ENCODE measurements at places on chromosomes 1 and 21.

GRCh38 chr21:34593423-34593822 lies 21.5 kb downstream of the RCAN1 start:
- peak; percentile 78 for DNase-seq

DNA sequence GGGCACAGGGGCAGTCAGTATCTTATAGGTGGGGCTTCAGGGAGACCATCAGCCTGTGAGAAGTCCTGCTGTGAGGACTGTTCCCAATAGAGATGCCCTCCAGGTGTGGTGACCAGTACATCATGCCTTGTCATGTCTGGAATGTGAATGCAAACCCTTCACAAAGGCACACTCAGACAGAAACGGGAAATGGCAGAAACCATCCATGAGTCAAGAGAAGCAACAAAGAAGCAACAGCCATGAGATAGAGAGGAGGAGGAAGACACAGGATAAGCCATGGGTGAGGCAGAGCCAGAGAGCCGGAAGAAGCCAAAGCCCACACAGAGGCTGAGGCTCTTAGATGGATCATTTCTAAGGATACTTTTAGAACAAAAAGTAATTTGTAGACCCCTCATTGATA lies 20.1 kb upstream of the ZP4 start:
- no peak for DNase-seq

DNA sequence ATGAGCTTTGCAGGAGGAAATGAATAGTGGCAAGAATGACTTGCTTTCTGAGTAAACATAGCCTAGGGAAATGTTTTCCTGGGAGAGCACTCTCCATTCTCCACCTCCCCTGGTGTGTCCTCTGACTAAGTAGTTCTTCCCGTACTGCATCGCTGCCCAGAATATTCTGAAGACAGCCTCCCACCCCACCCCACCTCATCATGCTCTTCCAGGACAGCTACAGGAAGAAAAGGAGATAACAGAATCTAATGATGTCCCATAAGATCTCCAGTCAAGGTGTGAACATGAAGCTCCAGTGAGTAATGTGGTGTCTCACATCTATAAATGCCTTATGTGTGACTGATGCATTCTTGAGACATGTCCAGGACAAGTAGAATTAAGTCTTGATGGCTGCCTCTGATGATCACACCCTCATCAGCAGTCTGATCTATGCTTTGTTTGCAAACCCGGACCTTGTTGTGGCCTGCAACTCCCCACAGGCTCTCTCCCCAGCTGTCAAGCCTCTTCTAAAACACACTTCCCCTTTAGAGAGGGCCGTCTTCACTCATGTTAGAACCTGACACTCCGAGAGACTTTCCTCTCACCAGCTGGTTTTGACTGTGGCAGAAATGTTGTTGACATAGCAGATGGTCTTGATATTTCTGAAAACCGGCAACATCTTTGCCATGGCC lies 183.0 kb downstream of the CYYR1 start:
- no peak for DNase-seq

DNA sequence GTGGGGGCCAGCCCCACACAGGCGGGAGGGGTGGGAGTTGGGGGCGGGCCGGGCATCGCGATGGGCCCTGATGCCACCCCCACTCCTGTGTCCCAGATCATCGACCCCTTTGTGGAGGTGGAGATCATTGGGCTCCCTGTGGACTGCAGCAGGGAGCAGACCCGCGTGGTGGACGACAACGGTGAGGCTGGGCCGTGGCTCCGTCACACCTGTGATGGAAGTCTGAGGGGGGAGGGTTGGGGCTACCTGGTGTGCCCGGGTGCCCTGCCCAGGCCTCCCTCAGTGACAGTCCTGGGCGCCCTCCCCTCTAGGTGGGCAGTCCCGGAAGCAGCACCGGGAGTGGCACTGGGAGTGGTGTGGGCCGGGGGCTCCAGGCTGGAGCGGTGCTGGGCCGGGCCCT lies 22.6 kb downstream of the PLCH2 start:
- no peak for DNase-seq

GRCh38 chr1:32652244-32652962 lies 1.4 kb downstream of the RBBP4 start:
- DNase-seq, result no peak

Data from NCI-H748 treated with DMSO at 0.1 percent for 48 hours (cell line).